Activated CD4-positive, alpha-beta T cell treated with anti-CD3 and anti-CD28 coated beads, Interleukin-2, amount 10 ng/mL, durations not matched to agents 7 days and 5 days (primary cell): ENCODE measurements at places on chromosomes 11 and 22. TPM values are rescaled to one million over a fixed set of nuclear protein-coding genes. Genes with fewer than 3 reads are reported as not detected.

DNA sequence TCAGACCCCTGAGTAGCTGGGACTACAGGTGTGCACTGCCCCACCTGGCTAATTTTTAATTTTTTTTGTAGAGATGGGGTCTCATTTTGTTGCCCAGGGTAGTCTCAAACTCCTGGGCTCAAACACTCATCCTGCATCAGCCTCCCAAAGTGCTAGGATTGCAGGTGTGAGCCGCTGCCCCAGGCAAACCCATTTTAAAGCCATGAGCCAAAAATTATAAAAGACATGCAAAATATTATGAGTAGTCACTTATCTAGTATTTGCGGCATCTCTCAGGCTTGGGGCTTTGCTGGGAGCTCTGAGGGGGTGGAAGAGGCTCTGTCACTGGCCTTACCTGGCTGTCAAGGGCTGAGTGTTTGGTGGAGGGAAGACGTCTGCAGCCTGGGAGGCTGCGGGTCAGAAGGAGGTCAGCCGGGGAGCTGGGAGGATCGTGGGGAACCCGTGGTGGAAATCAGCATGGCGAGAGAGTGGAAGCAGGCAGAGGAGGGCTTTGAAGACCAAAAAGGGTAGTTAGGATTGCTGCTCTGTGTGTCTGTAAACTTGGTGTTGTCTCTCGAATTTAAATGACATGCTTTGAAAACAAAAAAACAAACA is 69.1 kb upstream of the PARVG start:
- DNase-seq = no peak

DNA sequence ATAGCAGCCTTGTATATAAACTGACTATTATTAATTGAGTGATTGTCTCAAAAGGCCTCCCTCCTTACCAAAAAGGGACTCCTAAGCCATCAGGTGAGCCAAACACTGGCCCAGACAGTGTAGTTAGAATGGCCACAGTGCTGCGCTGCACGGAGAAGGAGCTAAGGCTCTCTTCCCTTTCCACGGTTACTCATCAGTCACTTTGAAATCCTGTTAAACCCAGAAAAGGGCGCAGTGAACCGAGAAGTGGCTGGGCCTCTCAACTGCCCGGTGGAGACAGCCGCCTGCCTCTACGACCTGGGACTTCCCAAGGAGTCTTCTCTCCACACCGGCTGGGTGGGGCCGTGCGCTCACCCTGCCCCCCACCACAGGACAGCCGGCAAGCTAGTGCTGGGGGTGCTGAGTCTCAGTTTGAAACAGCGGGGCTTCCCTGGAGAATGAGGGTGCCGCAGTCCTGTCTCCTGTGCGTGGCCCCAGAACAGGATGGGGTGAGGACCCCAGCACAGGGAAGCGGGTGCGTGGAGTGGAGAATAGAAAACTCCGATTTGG is 1.3 kb downstream of the MYH9 start:
- DNase-seq = peak; percentile 37

DNA sequence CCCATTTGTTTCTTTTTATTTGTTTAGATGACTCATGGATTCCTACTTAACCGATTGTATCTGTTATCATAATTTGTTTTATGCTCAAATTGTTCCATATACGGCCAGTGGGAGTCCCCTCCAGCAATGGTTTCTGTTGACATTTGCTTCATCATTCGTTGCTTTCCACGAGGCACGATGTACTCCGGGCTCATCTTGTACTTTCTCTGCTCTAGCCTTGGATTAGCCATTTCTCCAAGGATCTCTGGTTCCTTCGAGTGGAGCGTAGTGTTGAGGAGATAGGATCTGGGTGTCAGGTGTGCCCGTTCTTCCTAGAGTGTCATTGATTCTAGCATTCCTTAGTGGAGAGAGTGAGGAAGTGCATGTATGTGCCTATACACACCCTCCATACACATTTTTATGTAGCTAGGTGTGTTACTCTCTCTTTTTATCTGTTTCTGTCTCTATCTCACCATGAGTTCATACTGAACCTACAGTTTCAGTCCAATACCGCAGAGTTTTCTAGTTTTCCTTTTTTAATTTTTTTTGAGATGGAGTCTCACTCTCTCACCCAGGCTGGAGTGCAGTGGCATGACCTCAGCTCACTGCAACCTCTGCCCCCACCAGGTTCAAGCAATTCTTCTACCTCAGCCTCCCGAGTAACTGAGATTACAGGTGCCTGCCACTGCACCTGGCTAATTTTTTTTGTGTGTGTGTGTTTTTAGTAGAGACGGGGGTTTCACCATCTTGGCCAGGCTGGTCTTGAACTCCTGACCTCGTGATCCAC is 31.4 kb downstream of the TECTA start:
- no peak for DNase-seq

GRCh38 chr22:37462983-37463382 is 23.2 kb downstream of the MFNG start:
- peak; percentile 30 for DNase-seq

GRCh38 chr11:17431139-17431538 is 42.7 kb upstream of the KCNJ11 start:
- DNase-seq = no peak

SAA2 gene
- 0.27 TPM for total RNA-seq

DNA sequence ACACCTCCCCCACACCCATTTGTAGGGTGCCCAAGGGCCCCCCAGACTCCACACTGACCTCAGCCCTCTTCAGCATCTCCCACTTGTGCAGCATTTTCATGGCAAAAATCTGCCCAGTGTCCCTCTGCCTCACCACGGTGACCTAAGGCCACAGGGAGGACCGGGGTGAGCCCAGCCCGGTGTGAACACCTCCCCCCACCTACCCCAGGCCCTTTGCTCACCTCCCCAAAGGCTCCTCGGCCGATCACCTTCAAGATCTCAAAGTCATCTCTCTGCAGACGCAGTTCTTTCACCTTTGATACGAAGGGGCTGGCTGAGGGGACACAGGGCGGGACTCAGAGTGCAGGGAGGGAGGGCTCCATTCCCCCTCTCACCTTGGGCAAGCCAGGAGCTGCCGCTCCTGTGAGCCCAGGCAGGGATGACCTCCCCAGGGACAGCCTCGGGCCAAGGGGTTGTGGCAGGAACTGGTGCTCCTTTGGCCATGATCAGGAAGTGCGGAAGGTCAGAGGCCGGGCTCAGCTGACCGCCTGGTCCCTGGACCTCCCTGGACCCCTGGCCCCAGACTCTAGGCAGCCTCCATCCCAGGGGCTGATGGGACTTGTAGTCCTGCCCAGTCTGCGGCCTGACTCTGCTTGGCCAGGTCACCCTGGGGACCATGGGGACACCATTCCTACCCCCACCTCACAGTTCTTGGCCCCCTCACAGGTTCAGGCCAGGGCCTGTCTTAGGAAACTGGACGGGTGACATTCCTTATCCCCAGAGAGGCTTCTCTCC is 2.7 kb downstream of the CDC42BPG start:
- DNase-seq = no peak

KCNQ1 gene
- total RNA-seq = 20.4 TPM

ASCL3 gene
- not detected for total RNA-seq

RFPL3 gene
- not detected for total RNA-seq
